Fibroblast of the aortic adventitia (primary cell): ENCODE measurements at places on chromosomes 3 and 15. TPM values are rescaled to one million over a fixed set of nuclear protein-coding genes. Genes with fewer than 3 reads are reported as not detected.

Gene MINAR1
- 0.98 and 1.7 TPM in 2 replicates for total RNA-seq

Gene ABTB1
- 8.2 and 19.5 TPM in 2 replicates for total RNA-seq

Gene FBXO40
- total RNA-seq: under 0.01 TPM in 1 of 2 replicates, not detected in the other

Gene PLA2G4E
- not detected in 2 replicates for total RNA-seq

Gene LXN
- total RNA-seq: 115 and 152 TPM in 2 replicates

Gene ATG3
- 80.4 and 90.4 TPM in 2 replicates for total RNA-seq

Gene TNNC1
- total RNA-seq: 1.4 and 2.0 TPM in 2 replicates

Gene PAQR5
- 13.2 TPM in 1 of 2 replicates, not detected in the other for total RNA-seq
